Heart right ventricle (tissue), 16 donors: ENCODE measurements at places on chromosomes 2 and 18. TPM values are rescaled to one million over a fixed set of nuclear protein-coding genes. Genes with fewer than 3 reads are reported as not detected.

DNA sequence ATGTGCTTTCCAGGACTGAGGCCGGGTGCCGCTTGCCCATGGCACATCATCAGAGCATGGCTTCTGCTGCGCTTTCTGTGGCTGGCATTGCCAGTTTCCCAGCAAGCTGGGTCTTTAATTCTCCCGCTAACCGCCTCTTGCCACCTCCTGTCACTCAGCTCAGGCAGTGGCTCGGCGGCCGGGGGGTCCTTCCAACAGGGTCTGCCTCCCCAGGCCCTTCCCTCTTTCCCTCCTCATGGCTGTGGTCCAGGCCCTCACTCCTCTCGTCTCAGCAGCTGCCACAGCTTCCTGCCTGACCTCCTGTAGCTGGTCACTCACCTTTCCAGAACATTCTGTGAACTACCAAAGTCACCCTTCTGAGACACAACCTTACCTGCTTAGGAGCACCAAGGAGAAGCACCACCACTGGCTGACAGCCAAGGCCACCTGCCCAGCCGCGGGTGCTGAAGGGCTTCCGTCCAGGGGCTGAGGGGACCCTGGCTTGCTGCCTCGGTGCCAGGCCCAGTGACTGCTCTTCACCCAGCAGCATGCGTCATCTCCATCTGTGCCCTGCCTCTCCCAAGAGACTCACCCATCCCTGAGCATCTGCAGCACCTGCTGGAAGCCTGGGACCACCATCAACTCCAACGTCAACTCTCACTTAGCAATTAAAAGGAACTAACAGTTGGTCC, 22.6 kb downstream of the CHMP1B start:
- no peak for DNase-seq

- DNase-seq = peak; percentile 67
Measured at GRCh38 chr2:138060301-138060635, 96.0 kb downstream of the HNMT start.

- no peak for DNase-seq
Measured at GRCh38 chr2:46978723-46979122, 63.1 kb upstream of the MCFD2 start.

The CD8B2 gene
- polyA plus RNA-seq = not detected

The SPC25 gene
- not detected for polyA plus RNA-seq

The HOXD13 gene
- polyA plus RNA-seq = not detected

The SULT1C2 gene
- polyA plus RNA-seq = not detected
